ENCODE measurements at places on chromosomes 5 and 9.

DNA sequence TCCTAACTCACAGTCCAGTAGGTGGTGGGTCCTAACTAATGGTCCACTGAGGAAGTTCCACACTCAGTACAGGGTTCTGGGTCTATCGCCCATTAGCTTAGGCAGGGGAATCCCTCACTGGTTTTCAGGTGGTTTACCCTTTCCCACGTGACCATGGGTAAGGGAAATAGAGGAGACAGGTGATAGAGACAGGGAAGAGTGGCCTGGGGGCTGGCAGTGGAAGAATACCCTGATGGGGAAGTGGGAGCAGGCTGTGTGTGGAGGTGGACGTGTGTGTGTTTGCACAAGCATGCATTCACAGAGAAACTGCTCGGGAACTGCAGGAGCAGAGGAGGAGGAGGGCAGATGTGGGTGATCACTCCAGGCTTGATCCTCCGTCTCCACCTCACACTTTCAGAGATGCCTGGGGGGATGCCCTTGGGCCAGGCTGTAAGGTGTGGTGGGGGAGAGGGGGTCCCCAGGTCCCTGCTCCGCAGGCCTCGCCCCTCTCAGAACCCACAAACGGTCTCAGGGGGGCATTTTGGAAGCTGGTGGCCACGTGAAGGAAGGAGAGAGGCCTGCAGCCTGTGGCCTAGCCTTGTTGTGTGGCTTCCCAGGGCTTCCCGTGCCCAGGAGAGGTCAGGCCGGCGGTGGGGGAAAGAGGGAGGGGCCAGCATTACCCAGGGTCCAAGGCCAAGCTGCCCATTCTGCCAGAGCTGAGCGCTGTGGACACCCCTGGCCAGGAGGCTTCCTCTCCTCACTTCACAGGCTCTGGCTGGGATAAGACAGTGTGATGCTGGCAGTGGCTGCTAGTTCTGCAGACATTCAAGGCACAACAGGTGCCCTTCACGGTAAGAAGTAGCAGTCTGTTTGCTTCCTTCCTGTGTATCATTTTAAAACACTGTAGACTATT lies 80.0 kb downstream of the OTULIN start:
- no peak for DNase-seq

DNA sequence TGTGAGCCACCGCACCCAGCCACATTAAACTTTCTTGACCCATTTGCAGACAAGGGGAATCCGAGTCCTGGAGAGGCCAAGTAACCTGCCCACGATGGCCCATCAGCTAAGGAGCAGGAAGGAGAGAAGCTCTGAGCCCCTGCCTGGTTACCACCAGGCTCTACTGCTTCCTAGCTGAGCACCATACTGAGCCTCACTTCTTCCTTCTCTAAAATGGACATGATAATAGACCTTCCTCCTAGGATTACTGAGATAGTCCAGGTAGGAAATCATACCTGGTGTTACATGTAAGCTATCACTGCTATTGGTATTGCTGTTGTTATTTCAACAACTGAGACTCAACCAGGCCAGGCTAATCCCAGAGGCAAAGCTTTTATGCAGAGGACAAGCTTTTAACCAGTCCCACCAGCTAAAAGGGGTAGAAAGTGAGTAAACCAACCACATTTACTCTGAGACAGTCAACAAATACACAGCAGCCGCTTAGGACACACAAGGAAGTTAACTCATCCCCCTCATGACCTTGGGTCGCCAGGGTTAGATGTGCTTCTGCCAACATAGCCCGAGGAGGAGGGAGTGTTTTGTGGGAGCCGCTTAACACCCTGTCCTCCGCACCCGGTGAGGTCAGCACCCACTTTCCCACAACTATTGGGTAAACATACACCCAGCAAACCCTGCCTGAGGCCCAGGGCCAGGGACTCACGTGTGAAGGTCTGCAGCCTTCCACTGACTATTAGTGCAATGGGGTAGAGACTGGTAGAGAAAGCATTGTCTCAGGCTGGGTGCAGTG lies 20.6 kb upstream of the PTGES start:
- DNase-seq: no peak

DNA sequence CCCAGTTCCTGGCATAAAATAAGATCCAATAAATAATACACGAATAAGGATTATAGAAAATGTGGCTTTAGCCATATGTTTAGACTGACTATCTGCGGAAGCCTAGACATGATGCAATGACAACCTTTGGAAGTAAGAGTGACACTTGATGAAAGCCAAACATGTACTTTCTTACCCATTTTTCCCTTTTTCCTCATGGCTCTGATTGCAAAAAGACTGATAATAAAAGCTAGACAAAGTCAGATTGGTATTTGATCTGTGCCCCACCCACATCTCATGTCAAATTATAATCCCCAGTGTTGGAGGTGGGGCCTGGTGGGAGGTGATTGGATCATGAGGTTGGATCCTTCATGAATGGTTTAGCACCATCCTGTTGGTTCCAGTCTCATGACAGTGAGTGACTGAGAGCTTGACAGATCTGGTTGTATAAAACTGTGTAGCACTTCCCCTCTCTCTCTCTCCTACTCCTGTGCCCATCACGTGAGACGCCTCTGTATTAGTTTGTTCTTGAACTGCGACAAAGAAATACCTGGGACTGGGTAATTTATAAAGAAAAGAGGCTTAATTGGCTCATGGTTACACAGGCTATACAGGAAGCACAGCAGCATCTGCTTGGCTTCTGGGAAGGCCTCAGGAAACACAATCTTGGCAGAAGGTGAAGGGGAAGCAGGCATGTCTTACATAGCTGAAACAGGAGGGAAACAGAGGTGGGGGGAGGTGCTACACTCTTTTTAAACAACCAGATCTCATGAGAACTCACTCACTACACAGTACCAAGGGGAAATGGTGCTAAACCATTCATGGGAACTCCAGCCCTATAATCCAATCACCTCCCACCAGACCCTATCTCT lies 243.4 kb upstream of the PIK3R1 start:
- no peak for DNase-seq

- no peak for DNase-seq
Measured at GRCh38 chr9:5375091-5375490, 35.4 kb upstream of the RLN1 start.

- DNase-seq: no peak
Measured at GRCh38 chr5:169956756-169957155, 23.5 kb downstream of the INSYN2B start.

GRCh38 chr5:158895588-158895987 lies 204.1 kb downstream of the EBF1 start:
- DNase-seq: no peak

GRCh38 chr9:85172001-85172978 lies 502.8 kb downstream of the NTRK2 start:
- no peak for DNase-seq

DNA sequence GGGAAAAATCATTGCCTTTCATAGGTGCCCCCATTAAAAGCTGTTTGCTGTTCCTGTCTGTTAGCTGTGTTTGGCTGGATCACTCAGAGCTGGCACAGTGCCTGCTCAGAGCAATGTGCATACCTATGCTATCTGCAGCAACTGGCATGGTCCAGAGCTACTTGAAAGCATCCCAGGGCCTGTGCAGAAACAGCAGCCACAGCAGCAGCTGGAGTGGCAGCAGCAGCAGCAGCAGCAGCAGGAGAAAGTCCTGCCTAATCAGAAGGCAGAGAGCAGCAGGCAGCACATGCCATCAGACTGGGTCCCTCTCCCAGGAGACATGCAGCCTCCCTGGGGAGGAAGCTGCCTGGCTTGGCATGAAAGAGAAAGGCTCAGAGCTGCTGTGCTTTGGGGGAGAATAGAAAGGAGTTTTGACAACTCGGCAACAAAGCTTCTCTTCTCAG lies 243.8 kb upstream of the WWC1 start:
- no peak for DNase-seq

GRCh38 chr5:72662936-72663335 lies 153.5 kb upstream of the TNPO1 start:
- DNase-seq: no peak

DNA sequence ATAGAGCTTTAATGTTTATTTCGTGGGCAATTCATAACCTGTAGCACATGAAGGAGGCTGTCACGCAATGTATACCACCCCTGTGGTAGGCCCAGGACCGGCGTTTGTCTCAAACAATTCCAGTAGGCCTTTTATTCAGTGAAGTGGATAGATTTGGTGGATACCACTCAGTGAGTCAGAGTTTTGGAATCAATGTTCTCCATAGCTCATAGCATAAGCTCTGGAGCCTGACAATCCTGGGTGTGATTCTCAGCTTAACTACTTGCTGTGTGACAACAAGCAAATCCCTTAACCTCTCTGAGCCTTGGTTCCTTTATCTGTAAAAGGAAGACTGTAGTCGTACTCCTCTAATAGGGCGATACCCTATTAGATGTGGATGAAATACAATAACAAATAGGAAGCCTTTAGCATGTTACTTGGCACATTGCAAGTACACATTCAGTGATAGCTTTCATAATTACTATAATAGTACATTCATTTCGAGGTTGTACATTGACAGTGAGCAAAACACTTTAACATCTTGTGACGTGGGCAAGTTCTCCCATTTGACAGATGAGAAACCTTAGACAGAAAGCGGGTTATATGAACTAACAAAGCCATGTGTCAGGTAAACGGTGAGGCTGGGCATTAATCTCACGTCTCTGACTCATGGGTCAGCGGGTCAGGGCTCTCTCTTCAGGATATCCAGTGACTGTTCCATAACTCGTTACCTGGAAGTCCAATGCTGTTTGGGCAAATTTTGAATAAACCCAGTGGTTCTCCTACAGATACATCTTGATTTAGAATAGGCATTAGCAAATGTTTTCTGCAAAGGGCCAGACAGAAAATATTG lies 130.8 kb downstream of the C9orf152 start:
- DNase-seq: no peak

GRCh38 chr9:118273048-118273447 lies 568.8 kb downstream of the TLR4 start:
- DNase-seq: no peak

DNA sequence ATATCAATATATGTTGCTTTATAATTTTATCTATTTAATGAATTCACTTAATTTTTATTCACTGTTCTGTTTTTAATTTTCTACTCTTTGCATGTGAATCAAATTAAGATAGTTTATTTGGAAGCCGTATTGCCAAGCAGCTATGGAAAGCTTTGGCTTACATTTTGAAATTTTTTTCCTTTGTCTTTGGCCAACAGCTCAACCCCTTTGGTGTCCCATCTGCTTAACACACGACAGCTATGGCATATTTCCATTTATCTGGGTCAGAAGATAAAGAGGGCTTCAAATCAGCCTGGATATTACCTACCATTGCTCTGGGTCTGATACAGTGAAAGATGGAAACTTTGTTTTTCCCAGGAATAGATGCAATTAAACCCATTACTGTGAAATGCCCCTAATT lies 201.0 kb downstream of the WDR70 start:
- DNase-seq: no peak

GRCh38 chr5:117486261-117486660 lies 911.6 kb upstream of the SEMA6A start:
- DNase-seq: no peak

- DNase-seq: no peak
Measured at GRCh38 chr5:150278046-150278730, 11.4 kb downstream of the CAMK2A start.

DNA sequence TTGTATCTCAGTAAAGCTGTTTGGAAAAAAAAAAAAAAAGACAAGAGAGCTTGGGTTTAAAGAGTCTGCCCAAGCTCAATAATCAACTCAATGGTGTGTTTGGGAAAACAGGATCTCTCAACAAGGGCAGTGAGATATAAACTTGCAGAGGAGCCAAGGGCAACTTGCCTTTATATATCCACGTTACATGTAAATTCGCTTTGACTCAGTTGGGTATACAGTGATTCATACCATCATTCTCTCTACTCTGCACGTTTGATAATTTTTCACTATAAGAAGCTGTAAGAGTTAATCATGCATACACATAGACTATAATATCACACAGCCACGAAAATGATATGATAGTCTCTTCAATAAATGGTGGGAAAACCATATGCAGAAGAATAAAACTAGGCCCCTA lies 24.9 kb downstream of the ADAM19 start:
- DNase-seq: no peak

GRCh38 chr5:15938961-15939360 lies 240.6 kb downstream of the MARCHF11 start:
- no peak for DNase-seq

DNA sequence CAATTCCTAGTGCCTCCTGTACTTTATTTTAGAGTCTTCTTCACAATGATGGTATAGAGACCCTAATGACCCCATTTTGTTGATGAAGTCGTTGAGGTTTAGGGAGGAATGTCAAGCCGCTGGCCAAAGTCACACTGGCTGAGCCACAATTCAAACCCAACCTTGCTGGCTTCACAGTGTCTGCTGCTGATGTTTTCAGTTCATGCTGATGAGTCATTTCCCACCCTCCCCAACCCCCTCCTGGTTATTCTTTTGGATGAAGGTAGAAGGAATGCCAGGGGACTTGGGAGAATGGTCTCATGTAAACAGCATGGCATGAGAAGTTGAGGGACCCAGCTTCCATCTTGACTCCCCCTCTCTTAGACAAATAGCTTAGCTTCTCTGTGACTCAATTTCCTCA lies 68.6 kb downstream of the TMEM252 start:
- no peak for DNase-seq

DNA sequence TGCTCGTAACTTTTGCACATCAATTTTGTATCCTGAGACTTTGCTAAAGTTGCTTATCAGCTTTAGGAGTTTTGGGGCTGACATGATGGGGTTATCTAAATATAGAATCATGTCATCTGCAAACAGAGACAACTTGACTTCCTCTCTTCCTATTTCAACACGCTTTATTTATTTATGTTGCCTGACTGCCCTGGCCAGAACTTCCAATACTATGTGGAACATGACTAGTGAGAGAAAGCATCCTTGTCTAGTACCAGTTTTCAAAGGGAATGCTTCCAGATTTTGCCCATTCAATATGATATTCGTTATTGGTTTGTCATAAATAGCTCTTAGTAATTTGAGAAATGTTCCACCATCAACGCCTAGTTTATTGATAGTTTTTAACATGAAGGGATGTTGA lies 65.4 kb upstream of the CDH12 start:
- DNase-seq: no peak

GRCh38 chr5:138364576-138364975 lies 12.1 kb downstream of the KDM3B start:
- no peak for DNase-seq

GRCh38 chr5:54311176-54311677 lies 854 bp upstream of the ARL15 start:
- no peak for DNase-seq

GRCh38 chr9:21053851-21054250 lies 22.4 kb upstream of the HACD4 start:
- no peak for DNase-seq

DNA sequence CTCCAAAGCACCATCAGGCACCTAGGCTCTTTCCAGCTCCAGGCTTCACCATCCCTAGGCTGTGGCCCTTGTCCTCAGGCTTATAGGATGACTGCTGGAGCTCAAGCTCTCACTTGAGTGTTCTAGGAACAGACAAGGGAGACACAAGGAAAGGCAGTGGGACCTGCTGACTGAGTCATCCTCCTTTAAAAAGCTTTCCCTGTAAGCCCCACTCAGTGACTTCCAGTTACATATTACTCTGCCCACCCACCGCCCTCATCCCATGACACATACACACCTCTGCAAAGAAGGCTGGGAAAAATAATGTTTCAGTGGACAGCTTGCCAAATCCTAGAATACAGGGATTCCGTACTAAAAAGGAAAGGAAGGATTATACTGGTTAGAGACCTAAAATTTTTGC lies 154.2 kb upstream of the ZNF366 start:
- DNase-seq: no peak
